ENCODE measurements at places on chromosomes 1 and 21.

DNA sequence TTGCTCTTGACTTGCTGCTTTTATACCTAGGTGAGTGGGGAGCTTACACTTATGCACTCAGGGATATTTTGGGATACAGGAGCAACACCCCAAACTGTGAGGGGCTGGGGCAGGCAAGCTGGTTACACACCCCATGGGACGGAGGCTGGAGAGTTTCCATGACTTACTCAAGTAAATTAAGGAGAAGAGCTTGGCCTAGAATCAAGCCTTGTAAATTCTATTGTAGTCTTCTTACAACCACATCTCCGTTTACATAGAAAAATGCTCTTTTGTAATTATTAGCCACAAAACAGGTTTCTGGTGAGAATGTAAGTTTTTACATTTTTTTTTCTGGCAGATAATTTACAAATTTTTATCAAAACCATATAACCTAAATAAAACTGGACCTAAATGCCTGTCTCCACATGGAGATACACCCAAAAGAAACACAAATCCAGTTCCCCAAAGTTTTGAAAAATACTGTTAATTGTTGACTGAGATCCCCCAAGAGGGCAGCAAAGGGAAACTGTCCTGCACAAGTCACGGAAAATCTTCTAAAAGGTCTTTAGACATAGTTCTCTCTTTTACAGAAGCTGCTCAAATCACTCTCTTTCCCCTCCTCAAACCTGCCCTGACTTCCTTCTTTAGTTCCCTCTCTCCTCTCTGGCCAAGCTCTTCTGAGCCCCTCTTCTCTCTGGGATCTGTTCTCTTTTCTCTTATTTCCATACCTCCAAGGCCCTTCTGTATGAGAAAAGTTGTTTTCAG, 134.0 kb downstream of the HIVEP3 start:
- DNase-seq: no peak

GRCh38 chr1:95179205-95179986, 54.6 kb upstream of the RWDD3 start:
- DNase-seq: no peak

DNA sequence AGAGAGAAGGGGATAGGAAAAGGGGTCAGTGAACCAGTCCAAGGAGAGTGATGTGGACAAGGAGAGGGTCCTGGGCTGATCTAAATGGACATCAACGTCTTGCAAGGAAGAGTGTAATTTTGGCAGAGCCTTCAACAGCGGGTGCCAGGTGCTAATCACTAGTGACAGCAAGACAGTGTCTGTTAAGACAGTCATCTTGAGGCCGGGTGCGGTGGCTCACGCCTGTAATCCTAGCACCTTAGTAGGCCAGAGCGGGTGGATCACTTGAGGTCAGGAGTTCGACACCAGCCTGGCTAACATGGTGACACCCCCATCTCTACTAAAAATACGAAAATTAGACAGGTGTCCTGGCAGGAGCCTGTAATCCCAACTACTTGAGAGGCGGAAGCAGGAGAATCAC, 12.2 kb upstream of the PADI6 start:
- DNase-seq: no peak

- no peak for DNase-seq
These were observed 140.5 kb downstream of the SPATA46 start for GRCh38 chr1:162236201-162236600.

- no peak for DNase-seq
These were observed 49.1 kb upstream of the CPLANE2 start for GRCh38 chr1:16286122-16286521.

- DNase-seq: no peak
These were observed 100.9 kb downstream of the ARHGEF10L start for GRCh38 chr1:17640393-17640792.

DNA sequence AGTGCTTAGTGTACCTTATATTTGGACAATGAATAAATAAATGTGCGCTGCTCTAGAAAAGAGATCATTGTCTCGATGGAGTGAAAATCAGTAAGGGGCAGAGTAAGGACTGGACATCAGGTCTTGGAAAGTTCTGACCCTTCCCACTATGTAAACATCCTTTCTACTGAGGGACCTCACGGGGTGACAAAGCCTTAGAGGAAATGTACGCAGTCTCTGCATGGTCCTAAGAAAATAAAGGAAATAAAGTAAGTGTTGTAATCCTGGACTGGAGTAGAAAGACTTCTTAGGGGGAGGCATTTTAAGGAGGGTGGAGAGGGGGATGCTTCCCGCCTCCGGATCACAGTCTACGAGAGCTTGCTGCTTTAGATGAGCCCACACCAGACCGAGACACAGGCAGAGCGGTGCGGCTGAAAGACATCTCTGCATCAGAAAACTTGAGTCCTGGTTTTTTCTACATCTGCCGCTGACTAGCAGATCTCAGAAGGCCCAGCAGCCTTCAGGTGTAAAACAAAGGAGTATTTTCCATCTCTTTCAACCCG, 22.3 kb upstream of the GPR137B start:
- DNase-seq: no peak

- DNase-seq: no peak
These were observed 37.1 kb downstream of the SSX2IP start for GRCh38 chr1:84653130-84653677.

- peak; percentile 39 for DNase-seq
These were observed 17.7 kb downstream of the TNR start for GRCh38 chr1:175725684-175726083.

DNA sequence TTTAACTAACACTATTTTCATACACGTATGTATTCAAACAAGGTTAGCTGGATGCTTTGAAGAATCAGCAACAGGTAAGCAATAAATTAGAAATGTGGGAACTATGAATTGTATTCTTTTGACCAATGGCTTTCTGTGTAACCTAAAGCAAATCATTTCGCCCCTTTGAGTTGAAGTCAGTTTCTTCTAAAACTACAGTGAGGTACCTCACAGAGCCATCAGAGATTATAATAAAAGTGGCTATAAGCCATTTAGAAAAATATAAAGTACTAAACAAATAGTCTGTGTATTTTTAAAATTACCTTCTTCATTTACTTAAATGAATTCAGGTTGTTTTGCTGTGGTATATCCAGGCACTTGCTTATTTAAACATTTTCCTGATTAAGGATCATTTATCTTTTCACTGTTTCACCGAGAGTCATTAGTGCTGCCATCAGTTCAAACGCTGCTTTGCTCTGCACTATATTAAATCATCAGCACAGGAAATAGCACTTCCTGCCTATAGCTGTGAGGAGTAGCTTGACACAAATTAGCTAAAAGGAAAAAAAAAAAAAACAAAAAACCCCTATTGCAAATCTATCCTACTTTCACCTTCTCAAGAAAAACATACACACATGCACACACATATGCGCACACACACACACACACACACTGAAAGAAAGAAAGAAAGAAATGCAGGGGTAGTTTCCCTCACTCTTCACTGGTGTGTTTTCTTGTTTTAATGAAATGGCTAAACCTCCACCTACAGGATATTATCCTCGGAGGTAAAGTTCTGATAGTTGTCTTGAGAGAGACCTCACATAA, 39.8 kb upstream of the C1orf105 start:
- DNase-seq: no peak

DNA sequence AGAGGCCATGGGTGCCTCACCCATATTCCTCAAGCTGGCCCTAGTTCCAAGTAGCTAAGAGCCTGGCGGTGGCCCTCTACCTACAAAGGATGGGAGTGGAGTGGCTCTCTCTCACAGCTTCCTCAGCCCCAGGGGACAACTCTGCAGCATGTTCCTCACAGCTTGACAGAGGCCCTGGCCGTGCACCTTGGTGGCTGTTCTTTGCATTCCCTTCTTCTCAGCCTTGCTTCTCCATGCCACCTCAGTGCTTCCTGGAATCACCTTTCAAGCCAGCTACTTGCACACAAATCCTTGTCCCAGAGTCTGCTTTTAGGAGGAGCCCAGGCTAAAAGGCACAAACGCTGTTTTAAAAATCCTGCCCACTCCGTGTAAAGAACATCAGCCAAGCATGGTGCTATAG, 69.0 kb upstream of the DIRAS3 start:
- DNase-seq: no peak

DNA sequence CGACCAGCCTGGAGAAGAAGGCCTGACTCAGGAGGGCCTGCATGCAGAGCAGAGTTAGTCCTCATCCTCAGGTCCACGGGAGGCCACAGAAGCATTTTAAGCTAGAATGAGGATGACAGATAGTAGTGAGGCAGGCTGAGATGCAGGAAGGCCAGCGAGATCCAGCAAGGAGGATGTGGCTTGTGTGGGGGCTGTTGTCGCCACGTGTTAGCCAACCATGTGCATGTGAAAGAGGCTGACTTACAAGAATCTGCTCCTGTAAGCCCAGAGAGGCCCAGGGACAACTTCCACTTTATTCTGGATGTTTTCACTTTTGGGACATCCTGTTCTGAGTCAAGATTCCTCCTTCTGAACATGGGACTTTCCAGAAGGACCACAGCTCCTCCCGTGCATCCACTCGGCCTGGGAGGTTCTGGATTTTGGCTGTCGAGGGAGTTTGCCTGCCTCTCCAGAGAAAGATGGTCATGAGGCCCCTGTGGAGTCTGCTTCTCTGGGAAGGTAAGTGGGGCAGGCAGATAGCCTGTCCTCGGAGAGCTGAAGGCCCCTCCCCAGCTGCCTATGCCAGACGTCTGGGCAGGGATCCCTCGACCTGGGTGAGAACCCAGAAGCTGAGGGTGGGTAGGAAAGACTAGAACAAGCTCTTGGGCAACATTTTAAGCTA, at the start of gene SLAMF8:
SLAMF8 (plus strand) TSS at position 433 of the 661 bp plus-strand sequence; CDS start at position 459, 26 bp downstream.
- no peak for DNase-seq

- DNase-seq: no peak
These were observed 3.7 kb downstream of the MIGA1 start for GRCh38 chr1:77783141-77783540.

DNA sequence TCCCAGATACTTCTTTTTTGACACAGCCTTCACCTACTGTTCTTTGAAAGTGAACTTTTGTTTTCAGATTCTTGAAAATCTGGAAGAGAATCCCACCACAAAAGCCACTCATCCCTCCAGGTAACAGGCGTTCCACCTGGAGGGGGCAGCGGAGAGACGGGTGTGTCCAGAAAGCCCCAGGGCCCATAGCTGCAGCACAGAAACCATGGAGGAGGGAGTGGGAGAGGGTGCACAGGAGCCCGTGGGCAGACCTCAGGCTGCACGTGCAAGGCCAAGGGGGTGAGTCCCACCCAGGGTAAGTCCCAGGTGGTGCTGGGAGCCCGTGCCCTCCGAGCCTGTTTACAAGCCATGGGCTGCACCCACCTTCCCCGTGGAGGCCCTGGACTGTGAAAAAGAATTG, 86.5 kb downstream of the PSMG1 start:
- DNase-seq: no peak

DNA sequence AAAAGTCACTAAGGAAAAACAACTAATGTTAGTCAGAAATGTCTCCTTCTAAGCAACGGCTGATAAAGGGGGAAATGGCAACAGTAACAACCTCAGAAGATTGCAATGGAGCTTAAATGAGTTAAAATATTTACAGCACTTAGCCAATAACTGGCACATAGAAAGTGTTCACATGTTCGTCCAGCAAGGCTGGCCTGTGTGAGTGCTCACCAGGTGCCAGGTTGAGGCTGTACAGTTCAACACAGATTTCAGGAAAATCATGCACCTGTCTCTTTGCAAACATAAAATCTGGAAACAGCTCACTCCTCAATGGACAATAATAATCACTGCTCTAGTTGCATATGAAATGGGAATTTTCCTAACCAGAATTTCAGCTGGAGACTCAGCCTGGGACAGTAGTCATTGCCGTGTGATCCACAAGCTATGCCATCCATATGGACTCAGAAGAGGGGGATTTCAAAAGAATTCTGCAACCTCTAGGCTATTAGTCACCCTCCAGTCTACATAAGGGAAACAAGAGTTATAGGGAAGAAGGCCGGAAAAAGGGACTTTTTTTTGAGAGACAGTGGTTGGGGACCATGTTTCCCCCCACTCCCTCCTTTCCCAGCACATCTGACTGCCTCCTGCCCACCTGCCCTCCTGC, 68.6 kb downstream of the SYDE2 start:
- no peak for DNase-seq

- DNase-seq: no peak
These were observed 81.2 kb upstream of the IFFO2 start for GRCh38 chr1:19037659-19038058.

- no peak for DNase-seq
These were observed 3.1 kb upstream of the GJC2 start for GRCh38 chr1:228146417-228147150.

- no peak for DNase-seq
These were observed 62.1 kb downstream of the FH start for GRCh38 chr1:241457421-241457820.

- no peak for DNase-seq
These were observed 92.9 kb upstream of the IVNS1ABP start for GRCh38 chr1:185409763-185410528.

- DNase-seq: no peak
These were observed 6.8 kb upstream of the ERO1B start for GRCh38 chr1:236288620-236288976.

DNA sequence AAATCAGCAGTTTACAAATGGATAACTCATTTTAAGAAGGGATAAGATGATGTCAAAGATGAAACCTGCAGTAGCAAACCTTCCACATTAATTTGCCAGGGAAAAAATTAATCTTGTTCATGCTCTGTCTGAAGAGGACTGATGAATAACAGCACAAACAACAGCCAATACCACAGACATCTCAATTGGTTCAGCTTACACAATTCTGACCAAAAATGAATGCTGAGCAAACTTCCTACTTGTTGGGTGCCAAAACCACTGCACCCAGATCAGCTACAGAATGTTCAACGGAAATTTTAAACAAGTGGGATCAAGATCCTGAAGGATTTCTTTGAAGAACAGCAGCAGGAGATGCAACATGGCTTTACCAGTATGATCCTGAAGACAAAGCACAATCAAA, 98.3 kb downstream of the COQ8A start:
- no peak for DNase-seq

- no peak for DNase-seq
These were observed 35.0 kb downstream of the UCK2 start for GRCh38 chr1:165862448-165862847.

- no peak for DNase-seq
These were observed 1.3 kb downstream of the PCNT start for GRCh38 chr21:46325073-46325912.

DNA sequence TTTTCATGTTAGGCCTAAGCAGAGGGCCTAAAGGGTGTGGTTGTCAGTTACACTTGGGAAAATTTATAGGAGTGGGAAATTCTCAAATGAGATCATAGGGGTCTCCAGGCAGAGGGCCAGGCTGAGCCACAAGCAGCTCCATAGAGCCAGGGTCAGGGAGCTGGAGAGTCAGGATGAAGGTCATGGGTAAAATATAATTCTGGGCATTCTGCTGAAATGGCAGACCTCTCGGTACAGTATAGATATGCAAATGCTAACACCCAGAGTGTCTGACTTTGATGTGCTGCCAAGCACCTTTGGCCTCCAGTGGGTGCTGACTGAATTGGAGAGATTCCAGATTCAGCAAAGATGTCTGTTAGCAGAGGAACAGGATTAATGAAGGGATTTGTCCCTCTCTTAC, 40.1 kb downstream of the DNM3 start:
- no peak for DNase-seq

DNA sequence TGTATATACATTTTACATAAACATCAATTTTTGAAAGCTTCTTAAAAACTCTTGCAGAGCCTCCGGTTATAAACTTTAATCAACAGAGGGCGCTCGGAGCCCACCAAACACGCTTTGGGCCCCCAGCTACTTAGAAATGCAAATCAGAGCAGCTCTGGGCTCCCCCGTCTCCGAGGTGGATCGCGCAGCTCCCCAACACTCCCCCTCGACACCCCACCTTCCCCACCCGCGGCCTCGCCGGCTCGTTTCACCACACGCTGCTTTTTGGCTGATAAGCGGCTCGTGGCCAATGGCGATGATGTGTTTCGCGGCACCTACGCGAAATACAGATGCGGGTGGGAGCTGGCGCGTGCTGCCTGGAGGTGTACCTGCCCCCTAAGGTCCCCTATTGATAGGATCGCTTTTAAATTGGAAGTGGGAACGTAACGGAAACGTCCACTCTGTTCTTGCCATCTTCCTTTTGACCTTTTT, 1.7 kb upstream of the KIF26B start:
- DNase-seq: no peak

Data from left renal pelvis (tissue), 4 donors.